ENCODE measurements at places on chromosomes 1 and 21. TPM values are rescaled to one million over a fixed set of nuclear protein-coding genes. Genes with fewer than 3 reads are reported as not detected.
A peak's percentile ranks its signal among the peaks of the same experiment; 100 is the strongest.

PCP4L1 gene
- 0.24 TPM for total RNA-seq

DNA sequence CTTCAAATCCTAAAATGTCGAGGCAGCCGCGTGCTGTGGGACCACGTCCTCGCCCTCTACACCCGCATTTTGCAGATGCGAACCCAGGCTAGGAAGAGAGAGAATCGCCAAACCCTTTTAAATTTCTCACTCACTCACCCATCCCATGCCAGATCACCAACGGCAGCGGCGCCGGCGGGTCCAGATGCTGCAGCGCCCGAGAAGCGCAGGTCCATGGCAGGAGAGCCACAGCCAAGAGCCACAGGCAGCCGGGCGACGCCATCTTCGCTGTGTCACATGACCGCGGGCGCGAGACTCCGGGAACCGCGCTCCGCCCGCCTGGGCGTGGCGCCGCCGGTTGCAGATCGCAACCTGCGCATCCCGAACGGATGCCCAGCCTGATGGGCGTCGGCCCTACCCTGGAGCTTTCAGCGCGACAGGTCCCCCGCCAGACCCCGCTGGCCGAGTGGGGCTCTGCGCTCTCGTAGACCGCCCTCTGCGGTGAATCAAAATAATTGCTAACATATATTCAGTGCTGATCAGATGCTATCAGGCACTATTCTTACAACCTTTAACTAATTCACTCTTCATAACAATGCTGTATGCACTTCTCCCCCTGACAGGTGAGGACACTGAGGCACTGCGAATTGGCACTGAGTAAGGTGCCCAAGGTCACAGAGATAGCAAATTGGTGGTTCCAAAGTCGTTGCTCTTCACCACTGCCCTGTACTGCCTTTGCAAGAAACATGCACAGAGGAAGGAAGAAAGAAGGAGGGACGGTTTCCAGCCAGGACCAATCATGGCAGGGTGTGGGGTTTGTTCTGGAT lies at the start of gene PPT1:
Gene PPT1 (minus strand): TSS at position 276 of the 806 bp plus-strand sequence. CDS start 14 bp downstream, at position 262.
- no peaks in the 10 kb centered on the region for H3K27me3 ChIP-seq
- peak; percentile 82 for DNase-seq
- H3K4me3 ChIP-seq: peak within 1 kb of the TSS; percentile 94
- peaks cover 9% of the 10 kb centered on the region for H3K36me3 ChIP-seq
- peak within 1 kb of the TSS; percentile 65 for H3K27ac ChIP-seq
- peaks cover 41% of the 10 kb centered on the region for H3K4me1 ChIP-seq

- H3K4me3 ChIP-seq: no peak overlapping the region
- H3K27ac ChIP-seq: no peak overlapping the region
- DNase-seq: no peak
- H3K4me1 ChIP-seq: no peaks in the 10 kb centered on the region
Measured at GRCh38 chr1:106290805-106291501, 765.5 kb upstream of the PRMT6 start.

CDA gene
- total RNA-seq: not detected

- H3K4me3 ChIP-seq: no peak overlapping the region
- DNase-seq: no peak
- peaks cover 2% of the 10 kb centered on the region for H3K27me3 ChIP-seq
- H3K4me1 ChIP-seq: no peaks in the 10 kb centered on the region
- no peak overlapping the region for H3K27ac ChIP-seq
Measured at GRCh38 chr1:236997361-236997760, 6.9 kb downstream of the MT1HL1 start.

DNA sequence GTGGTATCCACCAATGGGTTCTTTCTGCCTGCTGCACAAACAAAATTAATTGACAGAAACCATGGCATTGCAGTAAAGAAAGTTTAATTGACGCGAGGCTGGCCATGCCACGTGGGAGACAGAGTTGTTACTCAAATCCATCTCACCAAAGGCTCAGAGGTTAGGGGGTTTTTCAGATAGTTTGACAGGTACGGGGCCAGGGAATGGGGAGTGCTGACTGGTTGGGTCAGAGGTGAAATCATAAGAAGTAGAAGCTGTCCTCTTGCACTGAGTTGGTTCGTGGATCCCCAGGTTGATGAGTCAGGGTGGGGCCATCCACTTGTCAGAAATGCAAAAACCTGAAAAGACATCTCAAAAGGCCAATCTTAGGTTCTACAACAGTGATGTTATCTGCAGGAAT lies 941 bp upstream of the TBCE start:
- peak; percentile 80 for DNase-seq
- H3K4me3 ChIP-seq: peak overlapping the region; percentile 96
- H3K4me1 ChIP-seq: peaks cover 27% of the 10 kb centered on the region
- H3K36me3 ChIP-seq: peaks cover 2% of the 10 kb centered on the region
- peak overlapping the region; percentile 90 for H3K27ac ChIP-seq

DNA sequence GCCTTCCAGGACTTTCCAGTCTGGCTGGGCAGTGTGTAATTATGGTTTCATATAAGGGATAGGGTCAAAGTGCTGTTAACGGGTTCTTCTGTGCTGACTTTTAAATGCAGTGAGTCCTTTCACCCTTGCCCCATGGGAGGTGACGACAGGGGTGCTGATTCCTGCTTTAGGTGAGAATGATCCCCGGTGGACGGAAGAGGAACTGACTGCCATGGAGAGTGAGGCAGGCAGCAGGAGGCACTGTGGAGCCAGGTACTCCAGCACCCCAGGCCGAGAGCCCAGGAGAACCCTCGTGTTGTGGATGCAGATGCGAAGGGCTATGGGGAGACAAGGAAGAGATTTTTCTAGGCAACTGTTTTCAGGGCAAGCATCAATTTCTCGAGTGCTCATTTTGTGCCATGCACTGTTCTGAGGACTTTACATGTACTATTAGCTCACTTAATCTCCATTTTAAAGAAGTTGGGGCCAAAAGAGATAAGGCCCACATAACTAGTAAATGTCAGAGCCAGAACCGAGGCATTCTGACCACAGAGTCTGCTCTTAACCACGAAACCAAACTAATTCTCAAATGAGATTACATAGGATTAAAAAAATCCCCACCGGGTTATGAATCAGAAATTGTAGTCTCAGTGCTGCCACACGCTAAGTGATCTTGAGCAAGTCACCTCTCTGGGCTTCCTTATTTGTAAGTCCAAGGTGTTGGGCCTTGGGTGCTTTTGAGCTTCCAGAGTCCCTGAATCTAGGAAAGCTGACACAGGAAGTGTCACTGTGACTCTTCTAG lies 28.2 kb downstream of the STPG1 start:
- H3K27ac ChIP-seq: no peak overlapping the region
- peaks cover 2% of the 10 kb centered on the region for H3K36me3 ChIP-seq
- H3K27me3 ChIP-seq: no peaks in the 10 kb centered on the region
- no peak overlapping the region for H3K4me3 ChIP-seq
- H3K4me1 ChIP-seq: peaks cover 21% of the 10 kb centered on the region

TMEM82 gene
- total RNA-seq: not detected

KLHDC9 gene
- 0.57 TPM for total RNA-seq

- no peak overlapping the region for H3K4me3 ChIP-seq
- DNase-seq: peak; percentile 14
- H3K27me3 ChIP-seq: peaks cover 3% of the 10 kb centered on the region
- no peaks in the 10 kb centered on the region for H3K36me3 ChIP-seq
- no peak overlapping the region for H3K27ac ChIP-seq
Measured at GRCh38 chr1:152870831-152871730, 7.0 kb upstream of the SMCP start.

- no peaks in the 10 kb centered on the region for H3K4me1 ChIP-seq
- H3K4me3 ChIP-seq: no peak overlapping the region
- no peak overlapping the region for H3K27ac ChIP-seq
Measured at GRCh38 chr1:197837911-197838310, 62.6 kb upstream of the DENND1B start.

- H3K4me1 ChIP-seq: no peaks in the 10 kb centered on the region
- no peak for DNase-seq
- no peak overlapping the region for H3K4me3 ChIP-seq
- H3K36me3 ChIP-seq: no peaks in the 10 kb centered on the region
- no peaks in the 10 kb centered on the region for H3K27me3 ChIP-seq
Measured at GRCh38 chr1:242318140-242318539, 206.4 kb downstream of the PLD5 start.

- H3K27me3 ChIP-seq: no peaks in the 10 kb centered on the region
- H3K36me3 ChIP-seq: no peaks in the 10 kb centered on the region
- no peak for DNase-seq
- no peak overlapping the region for H3K27ac ChIP-seq
Measured at GRCh38 chr1:3423896-3424611, 30.4 kb upstream of the ARHGEF16 start.

PIGR gene
- total RNA-seq: 0.10 TPM

DNA sequence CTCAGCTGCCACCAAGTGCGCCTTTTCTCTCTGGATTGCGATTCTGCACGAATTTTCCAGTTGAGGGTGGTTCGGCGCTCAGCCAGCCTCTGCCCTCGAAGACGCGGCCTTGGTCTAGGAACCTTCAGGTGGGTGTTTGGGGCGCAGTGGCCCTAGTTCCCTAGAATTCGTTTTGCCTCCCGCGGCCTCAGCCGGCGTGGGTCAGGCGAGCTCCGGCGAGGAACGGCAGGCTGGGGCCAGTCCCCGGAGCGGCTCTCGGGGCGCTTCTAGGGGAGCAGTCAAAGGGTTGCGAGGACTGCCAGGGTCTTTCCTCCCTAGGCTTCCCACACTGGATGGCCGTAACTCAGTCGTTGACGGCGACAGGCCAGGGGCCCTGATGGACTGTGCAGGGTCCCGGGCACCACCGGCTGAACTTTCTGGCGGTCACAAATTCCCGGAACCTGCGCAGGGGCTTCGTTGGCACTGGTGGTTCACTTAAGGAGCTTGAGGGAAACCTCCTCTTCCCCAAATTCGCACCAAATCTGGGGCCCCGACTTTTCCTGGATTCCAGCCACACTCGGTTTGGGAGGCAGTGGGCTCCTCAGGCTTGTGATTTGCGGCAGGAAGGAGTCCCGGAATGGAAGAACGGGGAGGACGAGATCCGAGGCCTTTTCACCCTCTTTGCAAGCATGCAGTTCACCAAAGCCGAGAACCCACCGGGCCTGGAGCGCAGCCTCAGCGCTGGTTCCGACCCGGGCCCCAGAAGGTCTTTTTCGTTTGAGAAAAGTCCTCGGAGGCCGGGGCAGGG lies 1.2 kb downstream of the DMBX1 start:
- no peak overlapping the region for H3K4me3 ChIP-seq
- H3K27me3 ChIP-seq: peaks cover 82% of the 10 kb centered on the region
- H3K4me1 ChIP-seq: peaks cover 18% of the 10 kb centered on the region

DNA sequence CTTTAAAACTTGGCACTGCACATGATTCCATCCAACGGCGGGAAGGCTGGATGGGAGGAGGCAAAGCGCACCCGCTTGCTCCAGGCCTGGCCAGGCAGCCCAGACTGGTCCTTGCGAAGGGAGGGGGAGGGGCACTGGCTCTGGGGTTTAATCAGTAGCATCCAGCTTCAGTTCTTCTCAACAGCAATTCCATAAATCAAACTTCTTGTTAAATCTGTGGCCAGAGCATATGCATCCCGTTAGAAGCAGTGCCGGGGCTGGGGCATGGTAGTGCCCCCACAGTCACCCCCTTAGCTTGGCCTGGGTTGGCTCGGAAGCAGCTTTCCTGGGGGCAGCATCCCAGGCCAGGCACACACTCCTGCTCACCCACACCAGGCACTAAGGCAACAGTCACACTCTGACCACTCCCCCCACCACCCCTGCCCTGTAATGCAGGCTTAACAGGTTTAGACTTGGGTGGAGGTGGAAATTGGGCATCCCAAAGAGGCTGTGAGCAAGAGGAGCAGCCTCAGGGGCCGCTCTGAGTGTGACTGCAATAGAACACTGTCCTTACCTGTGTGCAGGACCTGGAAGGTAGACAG lies 94.1 kb upstream of the CASZ1 start:
- H3K36me3 ChIP-seq: no peaks in the 10 kb centered on the region
- H3K27ac ChIP-seq: no peak overlapping the region
- DNase-seq: no peak
- H3K4me3 ChIP-seq: no peak overlapping the region
- H3K27me3 ChIP-seq: peaks cover 30% of the 10 kb centered on the region

LRRN2 gene
- not detected for total RNA-seq

DNA sequence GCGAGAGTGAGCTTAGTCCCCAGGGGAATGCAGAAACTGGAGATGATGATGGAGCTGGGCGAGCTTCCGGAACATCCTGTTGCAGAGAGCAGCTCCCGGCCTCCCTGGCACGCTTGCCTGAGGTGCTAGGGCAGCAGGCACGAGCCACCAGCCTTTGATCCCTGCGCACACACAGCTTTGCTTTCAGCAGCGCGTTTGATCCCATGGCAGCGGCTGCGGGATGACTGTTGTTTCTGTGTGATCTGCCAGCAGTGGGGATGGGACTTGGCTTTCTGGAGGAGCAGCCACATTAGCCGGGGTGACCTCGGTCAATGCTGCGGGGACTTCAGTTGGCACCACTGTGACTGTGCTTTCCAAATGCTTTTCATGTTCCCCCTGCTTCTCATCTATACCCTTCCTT lies 193.2 kb downstream of the KAZN start:
- no peaks in the 10 kb centered on the region for H3K27me3 ChIP-seq
- H3K4me1 ChIP-seq: no peaks in the 10 kb centered on the region
- no peak overlapping the region for H3K27ac ChIP-seq
- H3K36me3 ChIP-seq: no peaks in the 10 kb centered on the region
- H3K4me3 ChIP-seq: no peak overlapping the region

GRCh38 chr1:191490303-191490702 lies 668.0 kb upstream of the RGS18 start:
- no peaks in the 10 kb centered on the region for H3K27me3 ChIP-seq
- H3K36me3 ChIP-seq: no peaks in the 10 kb centered on the region
- no peak for DNase-seq
- no peak overlapping the region for H3K27ac ChIP-seq

DNA sequence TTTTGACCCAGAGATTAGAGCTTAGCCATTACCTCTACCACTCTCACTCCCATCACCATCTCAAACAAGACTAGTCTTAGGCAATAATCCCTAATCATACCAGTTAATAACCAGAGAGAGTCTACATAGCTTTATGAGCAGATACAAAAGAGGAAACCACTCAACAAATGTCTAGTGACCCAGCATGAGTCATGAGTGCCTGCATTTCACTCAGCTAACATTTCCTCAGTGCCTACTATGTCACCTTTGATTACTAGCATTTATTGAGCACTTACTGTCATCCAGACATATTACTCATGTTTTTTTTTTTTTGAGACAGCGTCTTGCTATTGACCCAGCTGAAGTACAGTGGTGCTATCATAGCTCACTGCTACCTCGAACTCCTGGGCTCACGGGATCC lies 35.9 kb upstream of the GALNT2 start:
- H3K4me3 ChIP-seq: no peak overlapping the region
- peaks cover 1% of the 10 kb centered on the region for H3K36me3 ChIP-seq
- peaks cover 29% of the 10 kb centered on the region for H3K4me1 ChIP-seq
- H3K27me3 ChIP-seq: no peaks in the 10 kb centered on the region
- H3K27ac ChIP-seq: peak overlapping the region; percentile 85

GRCh38 chr1:181676269-181676668 lies 193.0 kb downstream of the CACNA1E start:
- no peaks in the 10 kb centered on the region for H3K4me1 ChIP-seq
- peak; percentile 28 for DNase-seq
- no peak overlapping the region for H3K4me3 ChIP-seq
- H3K27me3 ChIP-seq: peaks cover 9% of the 10 kb centered on the region

- peaks cover 4% of the 10 kb centered on the region for H3K27me3 ChIP-seq
- no peaks in the 10 kb centered on the region for H3K4me1 ChIP-seq
- H3K36me3 ChIP-seq: no peaks in the 10 kb centered on the region
Measured at GRCh38 chr1:60922304-60922703, 160.1 kb upstream of the NFIA start.

SWT1 gene
- 1.7 TPM for total RNA-seq

All from activated naive CD4-positive, alpha-beta T cell treated with anti-CD3 and anti-CD28 coated beads for 36 hours (primary cell).